Right lobe of liver (tissue), 6 donors: ENCODE measurements at places on chromosomes 1 and 21. TPM values are rescaled to one million over a fixed set of nuclear protein-coding genes. Genes with fewer than 3 reads are reported as not detected.

The ARHGAP30 gene
- 3.7 TPM for total RNA-seq

GRCh38 chr1:11581445-11581991 lies 72.7 kb downstream of the FBXO2 start:
- peak; percentile 2 for DNase-seq

The C1QB gene
- total RNA-seq, result 149 TPM

The LHX8 gene
- not detected for total RNA-seq

The TPR gene
- 33.5 TPM for total RNA-seq

- peak; percentile 83 for DNase-seq
Observed at GRCh38 chr1:155193275-155193990, 14.3 kb downstream of the THBS3 start.
